ENCODE measurements at places on chromosomes 11 and 22. TPM values are rescaled to one million over a fixed set of nuclear protein-coding genes. Genes with fewer than 3 reads are reported as not detected.

The FSHB gene
- total RNA-seq, result not detected

The APIP gene
- total RNA-seq, result 16.9 TPM

The PPP6R3 gene
- 166 TPM for total RNA-seq

The KRTAP5-10 gene
- total RNA-seq, result not detected

The RAB39A gene
- 1.2 TPM for total RNA-seq
